ENCODE measurements at places on chromosomes 1 and 21. TPM values are rescaled to one million over a fixed set of nuclear protein-coding genes. Genes with fewer than 3 reads are reported as not detected.

The PRKCZ gene
- total RNA-seq: 1.8 TPM

The LCK gene
- not detected for total RNA-seq

The SDHC gene
- 23.7 TPM for total RNA-seq

The SMYD3 gene
- total RNA-seq: 19.2 TPM

The OR2T2 gene
- total RNA-seq: not detected
